ENCODE measurements at places on chromosomes 13 and 19.

DNA sequence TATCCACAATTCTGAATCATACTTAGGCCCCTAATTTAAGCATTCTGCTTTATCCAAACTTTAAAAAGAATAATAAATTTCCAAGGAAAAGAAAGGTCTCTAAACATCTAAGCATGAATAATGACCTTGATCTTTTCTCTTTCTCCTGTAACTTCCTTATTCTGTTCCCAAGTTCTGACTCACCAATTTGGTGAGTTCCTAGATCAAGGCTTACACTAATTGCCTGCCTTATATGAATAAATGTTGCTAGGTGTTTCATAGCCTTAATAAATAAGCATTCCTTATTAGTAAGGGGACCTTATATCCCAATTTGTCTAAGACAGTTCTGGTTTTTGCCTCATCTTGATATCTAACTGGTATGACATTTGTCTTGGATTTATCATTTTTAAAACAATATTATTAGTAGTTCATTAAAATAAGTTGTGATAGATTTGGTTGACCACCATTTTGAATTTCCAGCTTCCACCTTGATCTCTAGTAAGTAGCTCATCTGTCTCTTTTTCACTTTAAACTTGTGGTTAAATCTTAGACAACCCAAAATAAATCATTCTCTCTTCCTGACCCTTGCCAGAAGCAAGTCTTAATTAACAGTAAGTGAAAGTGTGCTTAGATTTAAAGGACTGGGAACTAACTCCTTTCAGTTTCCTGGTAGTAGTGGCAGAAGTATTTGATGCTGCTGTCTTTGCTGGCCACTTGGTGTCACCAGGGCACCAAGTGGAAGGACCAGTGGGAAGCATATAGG, 121.2 kb upstream of the MLNR start:
- DNase-seq, result no peak

GRCh38 chr13:31895691-31896090, 135.9 kb upstream of the FRY start:
- no peak for DNase-seq

GRCh38 chr13:99572131-99572530, 70.9 kb downstream of the TM9SF2 start:
- DNase-seq, result no peak

GRCh38 chr13:102295316-102296048, 106.4 kb downstream of the FGF14 start:
- no peak for DNase-seq

DNA sequence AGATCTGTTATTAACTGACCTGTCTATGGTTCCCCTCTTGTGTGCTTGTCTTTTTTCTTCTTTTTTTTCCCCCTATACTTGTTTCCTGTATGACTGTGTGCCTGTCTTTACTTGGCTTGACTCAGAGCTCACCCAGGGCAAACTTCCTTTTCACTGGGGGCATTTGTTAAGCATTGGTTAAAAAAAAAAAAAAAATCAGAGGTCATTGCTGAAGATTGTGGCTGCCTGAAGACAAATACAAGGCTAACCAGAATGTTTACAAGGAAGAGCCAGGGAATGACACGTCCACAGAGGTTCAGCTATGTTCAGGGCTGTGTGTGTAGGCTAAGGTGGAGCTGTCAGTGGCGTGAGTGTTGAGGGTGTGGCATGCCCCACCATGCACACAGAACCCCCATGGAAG, 47.1 kb downstream of the LNX2 start:
- DNase-seq, result no peak

Data from stimulated activated CD8-positive, alpha-beta memory T cell treated with anti-CD3 and anti-CD28 coated beads, Interleukin-2, amount 100 ng/mL, for 1 hour (primary cell).